ENCODE measurements at places on chromosomes 1 and 21.

- DNase-seq: no peak
These were observed 78.7 kb downstream of the FBXO2 start for GRCh38 chr1:11575553-11575952.

DNA sequence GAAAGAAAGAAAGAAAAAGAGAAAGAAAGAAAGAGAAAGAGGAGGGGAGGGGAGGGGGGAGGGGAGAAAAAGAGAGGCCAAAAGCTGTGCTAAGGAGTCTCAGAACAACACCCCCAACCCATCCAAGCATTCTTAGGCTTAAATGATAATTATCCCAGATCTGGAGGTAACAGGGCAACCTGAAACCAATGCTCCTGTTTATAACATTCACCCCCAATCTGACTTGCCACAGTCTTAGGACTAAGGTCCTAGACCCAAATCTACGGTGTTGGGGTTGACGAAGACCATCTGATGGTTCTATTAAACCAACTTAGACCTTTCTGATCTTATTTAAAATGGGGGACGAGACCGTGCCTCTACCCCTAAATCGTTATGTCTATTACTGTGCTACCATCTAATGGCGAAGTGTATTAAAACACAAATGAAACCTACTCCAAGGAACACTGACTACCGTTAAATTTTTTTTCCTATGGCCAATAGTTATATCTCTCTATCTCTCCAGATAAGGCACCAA is 119.3 kb upstream of the CDC42BPA start:
- peak; percentile 37 for DNase-seq

- DNase-seq: no peak
These were observed 28.8 kb downstream of the SHISA4 start for GRCh38 chr1:201917362-201918033.

DNA sequence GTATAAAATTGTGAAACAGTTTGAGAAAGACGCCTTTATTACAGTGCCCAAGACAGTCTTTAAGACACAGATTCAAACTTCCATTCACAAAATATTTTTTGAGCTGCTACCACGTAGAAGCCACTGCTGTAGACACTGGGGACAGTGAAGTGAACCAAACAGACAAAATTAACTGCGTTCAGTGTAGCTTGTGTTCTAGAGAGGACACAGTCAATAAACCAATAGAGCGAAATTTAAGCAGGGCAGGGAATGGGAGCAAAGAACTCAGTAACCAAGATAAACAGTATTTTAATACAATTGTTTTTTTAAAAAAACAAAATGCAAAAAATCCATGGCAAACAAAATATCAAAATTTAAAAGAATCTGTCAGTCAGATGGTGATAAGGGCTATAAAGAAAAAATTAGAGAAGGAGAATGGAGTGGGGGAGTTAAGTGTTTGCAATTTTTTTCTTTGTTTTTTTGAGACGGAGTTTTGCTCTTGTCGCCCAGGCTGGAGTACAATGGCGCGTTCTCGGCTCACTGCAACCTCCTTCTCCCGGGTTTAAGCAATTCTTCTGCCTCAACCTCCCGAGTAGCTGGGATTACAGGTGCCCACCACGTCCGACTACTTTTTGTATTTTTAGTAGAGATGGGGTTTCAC is 719 bp upstream of the PARS2 start:
- DNase-seq: no peak

GRCh38 chr1:23492132-23492720 is 8.2 kb upstream of the ASAP3 start:
- DNase-seq: no peak

DNA sequence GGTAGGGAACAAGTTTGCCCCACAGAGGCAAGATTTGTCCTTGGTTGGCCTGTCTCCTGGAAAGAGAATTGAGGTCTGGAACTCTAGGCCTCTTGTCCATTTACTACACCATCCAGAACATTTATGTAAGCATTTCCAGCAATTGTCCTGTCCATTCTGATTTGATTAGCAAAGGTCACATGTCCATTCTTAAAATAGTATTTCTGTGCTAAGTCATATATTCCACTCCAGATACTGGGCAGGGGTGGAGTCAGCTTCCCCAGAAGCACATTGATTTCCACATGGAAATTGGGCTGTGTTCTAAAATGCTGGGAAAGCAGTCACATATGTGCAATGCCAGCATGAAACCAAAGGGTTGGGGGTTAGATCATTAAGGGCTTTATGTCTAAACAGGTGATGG is 21.5 kb upstream of the FMN2 start:
- no peak for DNase-seq

DNA sequence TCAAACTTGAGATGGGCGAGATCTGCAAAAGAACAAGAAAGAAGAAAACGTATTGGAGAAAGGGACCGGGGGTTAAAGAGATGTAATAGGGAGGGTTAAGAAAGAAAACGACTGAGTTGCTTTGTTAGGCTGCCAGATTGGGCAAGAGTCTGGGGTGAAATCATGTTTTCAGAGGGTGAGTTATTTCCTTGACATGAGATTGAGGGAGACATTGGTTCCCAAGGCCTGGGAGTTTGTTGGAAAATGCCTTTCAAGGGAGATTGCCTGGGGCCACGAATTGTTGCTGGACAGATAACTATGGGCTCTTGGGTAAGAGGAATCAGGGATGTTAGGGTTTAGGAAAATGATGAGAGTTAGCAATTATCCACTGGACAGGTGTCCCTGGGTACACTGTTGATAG is 776 bp upstream of the CADM3 start:
- DNase-seq: no peak

DNA sequence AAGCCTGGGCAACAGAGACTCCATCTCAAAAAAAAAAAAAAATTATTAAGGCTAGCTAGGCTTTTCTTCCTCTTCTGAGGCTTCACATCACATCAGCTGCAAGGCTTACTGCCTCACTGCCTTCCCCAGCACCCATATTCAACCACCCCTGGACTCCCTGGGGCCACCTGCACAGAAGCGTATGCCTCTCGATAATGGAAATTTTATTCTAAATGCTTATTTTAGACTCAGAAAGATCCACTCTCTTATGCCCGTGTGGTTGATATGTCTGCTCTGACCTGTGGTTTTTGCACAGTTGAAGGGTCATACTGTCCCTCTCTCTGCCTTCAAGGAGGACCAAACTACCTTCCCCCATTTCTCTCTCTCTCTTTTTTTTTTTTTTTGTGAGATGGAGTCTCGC is 1.5 kb upstream of the FCRLA start:
- no peak for DNase-seq

DNA sequence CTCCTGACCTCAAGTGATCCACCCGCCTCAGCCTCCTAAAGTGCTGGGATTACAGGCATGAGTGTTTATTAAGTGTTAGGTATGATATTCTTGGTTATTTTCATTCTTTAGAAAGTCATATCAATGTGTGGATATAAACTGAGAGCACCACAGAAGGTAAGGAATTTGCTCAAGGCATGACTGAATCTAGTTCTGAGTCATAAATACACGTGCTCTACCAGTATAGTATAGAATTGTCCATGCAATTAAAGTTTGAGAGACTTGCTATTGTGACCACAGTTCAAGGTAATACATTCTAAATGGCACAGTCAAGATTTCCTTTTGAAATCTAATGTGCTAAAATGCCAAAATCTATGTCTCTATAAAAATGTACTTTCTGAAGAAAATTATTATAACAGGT is 401.1 kb upstream of the CHRM3 start:
- DNase-seq: no peak

GRCh38 chr21:38095220-38095619 is 161.6 kb upstream of the KCNJ15 start:
- DNase-seq: no peak

DNA sequence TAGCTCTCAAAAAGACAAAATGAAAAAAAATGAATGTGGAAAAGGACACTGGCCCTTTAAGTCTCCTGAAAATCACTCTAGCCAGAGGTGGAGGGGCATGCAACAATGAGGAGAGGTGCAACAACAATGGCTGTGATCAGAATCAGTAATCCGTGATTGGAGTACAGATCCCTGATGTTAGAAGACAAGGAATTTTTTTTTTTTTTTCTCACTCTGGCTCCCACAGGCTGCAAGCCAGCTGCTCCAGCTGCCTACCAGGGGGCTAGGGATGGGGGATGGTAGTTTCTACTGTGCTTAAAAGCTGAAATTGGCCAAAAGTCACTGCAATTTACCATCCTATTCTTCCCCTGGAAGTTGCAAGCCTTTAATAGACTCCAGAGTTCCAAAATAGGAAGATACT is 54.5 kb downstream of the STYXL2 start:
- no peak for DNase-seq

DNA sequence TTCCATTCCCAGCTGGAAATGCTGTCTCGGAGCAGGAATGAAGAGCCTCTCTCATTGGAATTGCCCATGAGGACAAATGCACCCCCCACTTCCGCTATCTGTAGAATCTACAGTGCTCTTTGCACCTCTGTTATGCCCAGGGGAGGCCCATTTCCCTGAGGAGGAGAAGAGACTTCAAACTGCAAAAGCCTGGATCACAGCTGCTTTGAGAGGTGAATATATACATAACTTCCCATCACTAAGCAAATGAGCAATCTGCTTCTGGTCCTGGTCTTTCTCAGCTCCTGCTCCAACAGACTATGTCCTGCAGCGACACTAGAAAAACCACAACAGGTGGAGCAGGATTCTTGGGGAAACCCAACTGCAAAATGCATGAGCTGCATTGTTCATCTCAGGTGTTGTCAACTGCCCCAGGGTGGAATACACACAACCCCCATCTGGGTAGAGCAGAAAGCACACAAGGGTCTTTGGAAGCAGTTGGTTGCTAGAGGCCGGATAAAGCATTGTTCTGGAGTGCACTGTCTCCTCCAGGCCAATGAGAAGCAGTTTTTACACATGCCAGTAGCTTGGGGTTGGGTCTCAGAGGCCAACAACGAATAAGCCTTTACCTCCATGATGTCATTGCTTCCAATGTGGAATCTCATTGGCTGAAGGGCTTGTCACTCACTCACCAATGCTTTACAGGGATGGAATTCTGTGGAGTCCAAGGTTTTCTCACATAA is 67.7 kb upstream of the RAB4A start:
- no peak for DNase-seq

DNA sequence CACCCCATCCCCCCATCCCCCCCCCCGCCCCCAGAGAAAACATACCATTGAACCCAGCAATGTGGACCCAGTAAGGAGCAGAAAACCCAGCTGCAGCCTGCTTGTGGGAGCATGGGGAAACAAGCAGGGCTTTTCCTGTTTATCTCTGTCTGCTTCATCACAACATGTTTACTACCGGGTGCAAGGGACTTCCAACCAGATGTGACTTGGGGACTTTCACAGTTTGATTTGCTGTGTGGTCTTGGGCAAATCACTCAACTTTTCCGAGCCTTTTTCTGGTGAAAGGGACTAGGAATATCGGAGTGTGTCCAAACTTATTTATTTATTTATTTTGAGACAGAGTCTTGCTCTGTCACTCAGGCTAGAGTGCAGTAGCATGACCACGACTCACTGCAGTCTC is 3.2 kb downstream of the TMCC2 start:
- no peak for DNase-seq

DNA sequence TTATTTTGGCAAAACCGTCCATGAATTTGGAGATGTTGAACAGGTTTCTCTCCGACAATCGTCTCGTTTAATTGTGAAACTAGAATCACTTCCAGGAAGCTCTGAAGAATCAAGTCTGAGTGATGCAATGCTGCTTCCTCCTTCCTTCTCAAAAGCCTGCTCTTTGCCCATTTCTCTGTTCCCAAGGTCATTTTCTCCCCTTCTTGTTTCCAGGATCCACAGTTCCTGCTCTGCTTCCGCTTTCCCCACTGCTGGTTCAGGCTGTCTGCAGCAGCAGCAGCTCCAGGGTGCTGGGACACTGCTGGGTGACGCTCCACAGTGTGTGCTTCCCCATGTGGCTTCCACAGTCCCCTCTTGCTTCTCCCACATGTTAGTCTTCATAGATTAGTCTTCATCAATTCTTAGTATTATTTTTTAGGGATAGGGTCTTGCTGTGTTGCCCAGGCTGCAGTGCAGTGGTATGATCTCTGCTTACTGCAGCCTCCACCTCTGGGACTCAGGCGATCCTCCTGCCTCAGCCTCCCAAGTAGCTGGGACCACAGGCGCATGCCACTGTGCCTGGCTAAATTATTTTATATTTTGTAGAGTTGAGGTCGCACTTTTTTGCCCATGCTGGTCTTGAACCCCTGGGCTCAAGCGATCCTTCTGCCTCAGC is 156.2 kb downstream of the DYRK1A start:
- no peak for DNase-seq
